ENCODE measurements at places on chromosomes 13 and 19.

GRCh38 chr19:13099073-13099999 is 3.3 kb downstream of the LYL1 start:
- DNase-seq: peak; percentile 80

DNA sequence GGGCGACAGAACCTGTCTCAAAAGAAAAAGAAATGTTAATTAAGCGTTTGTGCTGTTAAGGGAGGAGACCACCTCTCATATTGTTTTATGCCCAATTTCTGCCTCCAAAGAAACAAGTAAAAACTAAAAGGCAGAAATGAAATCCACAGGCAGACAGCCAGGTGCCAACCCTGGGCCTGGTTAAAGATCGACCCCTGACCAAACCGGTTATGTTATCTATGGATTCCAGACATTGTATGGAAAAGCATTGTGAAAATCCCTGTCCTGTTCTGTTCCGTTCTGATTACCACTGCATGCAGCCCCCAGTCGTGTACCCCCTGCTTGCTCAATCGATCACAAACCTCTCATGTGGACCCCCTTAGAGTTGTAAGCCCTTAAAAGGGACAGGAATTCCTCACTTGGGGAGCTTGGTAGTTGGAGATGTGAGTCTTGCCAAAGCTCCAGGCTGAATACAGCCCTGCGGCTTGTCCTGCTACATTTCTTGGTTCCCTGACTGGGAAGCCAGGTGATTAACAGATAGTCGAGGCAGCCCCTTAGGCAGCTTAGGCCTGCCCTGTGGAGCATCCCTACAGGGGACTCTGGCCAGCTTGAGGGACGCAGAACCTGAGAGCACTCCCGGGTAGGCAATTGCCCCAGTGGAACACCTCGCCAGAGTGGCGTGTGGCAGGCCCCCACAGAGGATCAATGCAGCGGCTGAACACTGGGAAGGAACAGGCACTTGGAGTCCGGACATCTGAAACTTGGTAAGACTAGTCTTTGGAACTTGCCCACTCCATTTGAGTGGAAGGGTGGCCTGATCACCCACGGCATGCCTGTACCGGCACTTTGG is 748 bp upstream of the ZNF552 start:
- DNase-seq: no peak

- DNase-seq: no peak
Observed at GRCh38 chr19:11364935-11365334, 9.5 kb upstream of the SWSAP1 start.

DNA sequence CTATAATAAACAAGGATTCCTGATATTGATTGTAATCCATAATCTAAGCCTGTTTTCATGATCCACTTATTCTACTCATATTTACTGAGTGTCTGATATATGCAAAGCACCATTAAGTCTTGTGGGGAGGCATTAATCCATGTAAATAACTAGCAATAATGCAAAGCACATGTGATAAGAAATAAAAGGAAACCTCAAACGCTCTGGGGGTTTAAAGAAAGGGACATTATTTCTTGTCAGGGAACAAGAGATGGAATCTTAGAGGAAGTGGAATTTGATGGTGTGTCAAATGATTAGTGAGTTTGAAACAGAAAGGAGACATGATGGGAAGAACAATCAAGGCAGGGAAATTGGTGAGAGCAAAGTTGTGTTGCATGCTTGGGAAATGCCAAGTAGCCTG is 57.4 kb upstream of the FLT1 start:
- DNase-seq: no peak

- no peak for DNase-seq
Observed at GRCh38 chr13:98490195-98490836, 86.6 kb downstream of the STK24 start.

Measured in activated naive CD8-positive, alpha-beta T cell treated with anti-CD3 and anti-CD28 coated beads, Interleukin-2, amount 10 ng/mL, durations not matched to agents 7 days and 5 days (primary cell).